ENCODE measurements at places on chromosomes 3 and 15. TPM values are rescaled to one million over a fixed set of nuclear protein-coding genes. Genes with fewer than 3 reads are reported as not detected.

DNA sequence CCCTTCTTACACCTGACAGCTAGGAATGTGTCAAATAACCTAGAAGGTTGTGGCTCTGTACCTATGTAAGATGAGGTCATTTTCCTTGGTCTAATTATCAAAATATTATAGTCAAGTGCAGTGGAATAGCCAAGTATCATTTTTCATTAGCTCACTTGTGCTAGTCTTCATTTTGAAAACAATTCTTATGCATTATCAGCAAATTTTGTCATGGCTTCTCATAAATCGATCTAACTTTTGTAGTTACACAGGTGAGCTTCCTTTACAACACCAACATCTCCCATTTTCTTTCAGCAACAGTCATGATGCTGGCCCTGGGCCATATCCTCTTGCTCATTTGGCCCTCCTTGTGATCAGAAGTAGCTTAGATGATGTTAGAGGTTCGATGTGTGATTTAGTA lies 10.3 kb downstream of the TXNRD3 start:
- no peak for DNase-seq

GRCh38 chr3:24494618-24495325 lies at the start of gene THRB:
Gene THRB, minus strand, starts transcription at chr3:24494850.
- peak; percentile 56 for DNase-seq

DNA sequence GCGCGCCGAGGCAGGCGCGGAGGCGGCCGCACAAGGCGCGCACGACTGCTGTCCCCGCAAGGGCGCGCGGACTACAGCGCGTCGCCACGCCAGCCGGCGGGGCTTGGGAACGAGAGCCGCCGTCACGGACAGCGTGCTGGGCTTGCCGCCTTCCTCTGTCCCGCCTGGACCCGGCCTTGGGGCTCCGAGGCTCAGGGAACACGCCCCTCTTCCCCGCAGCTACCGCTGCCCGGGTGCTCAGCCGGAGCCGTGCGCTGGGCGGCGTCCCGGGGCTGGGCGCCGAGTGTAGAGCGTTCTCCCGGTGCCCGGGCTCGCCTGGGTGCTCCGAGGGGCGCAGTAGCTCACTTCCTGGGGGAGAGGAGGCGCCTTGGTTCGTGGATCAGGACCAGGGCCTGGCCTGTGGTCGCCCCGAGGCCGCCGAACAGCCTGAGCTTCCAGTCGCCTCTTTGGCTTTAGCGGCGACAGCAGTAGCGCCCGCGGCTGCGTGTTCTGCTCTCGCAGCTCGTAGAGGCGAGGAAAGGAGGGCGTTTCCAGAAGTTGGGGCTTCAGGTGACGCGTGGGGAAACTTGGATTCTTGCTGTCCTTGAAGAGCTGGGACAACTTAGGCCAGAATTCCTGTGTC lies 226.7 kb upstream of the C2CD4B start:
- DNase-seq, result no peak

GRCh38 chr15:75095594-75095993 lies 72.2 kb downstream of the PPCDC start:
- no peak for DNase-seq

GRCh38 chr15:75403892-75404291 lies 35.5 kb upstream of the MAN2C1 start:
- DNase-seq, result no peak

DNA sequence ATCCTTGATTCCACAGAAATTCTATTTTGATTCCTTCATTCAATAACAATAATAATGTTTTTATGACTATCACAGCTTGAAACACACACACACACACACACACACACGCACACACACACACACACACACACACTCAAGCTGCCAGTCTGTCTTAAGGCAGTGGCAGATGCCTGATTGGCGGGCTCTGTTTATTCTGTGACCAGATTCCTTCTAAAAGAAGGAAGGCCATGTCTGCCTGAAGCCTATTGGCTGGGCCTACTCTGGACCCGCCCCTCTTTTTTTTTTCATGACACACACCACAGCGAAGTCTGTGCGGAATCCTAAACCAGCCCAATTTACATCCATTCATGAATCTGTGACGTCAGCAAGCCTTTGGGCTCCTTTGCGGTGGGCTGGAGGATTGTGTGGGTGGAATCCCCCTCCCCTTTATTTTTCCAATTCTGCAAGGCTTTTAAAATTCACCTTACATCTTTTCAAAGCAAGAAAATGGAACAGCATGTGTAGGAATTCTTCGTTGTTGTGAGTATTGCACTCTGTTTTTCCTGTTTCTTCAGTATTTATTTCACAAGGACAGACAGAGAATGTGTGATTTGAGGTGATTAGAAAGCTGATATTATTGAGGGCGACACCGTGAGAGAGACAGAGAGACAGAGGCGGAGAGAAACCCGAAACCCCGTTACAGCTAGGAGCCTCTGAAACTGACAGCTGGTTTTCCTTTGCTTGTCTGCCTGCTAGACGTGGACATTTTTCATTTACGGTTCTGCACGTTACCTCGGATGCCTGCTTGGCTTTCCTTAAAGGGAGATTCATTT lies at the start of gene MAP3K13:
MAP3K13 (plus strand) TSS at position 287 of the 812 bp plus-strand sequence. CDS start 65,446 bp downstream, outside the sequence.
- DNase-seq, result peak; percentile 88

- no peak for DNase-seq
Measured at GRCh38 chr3:16993227-16993626, 108.5 kb downstream of the PLCL2 start.

GRCh38 chr3:159749406-159749805 lies 239.2 kb upstream of the IL12A start:
- DNase-seq, result no peak

GRCh38 chr15:101178479-101178878 lies 73.4 kb downstream of the CHSY1 start:
- no peak for DNase-seq

- DNase-seq, result no peak
Measured at GRCh38 chr3:37953707-37954394, 36.7 kb upstream of the VILL start.

DNA sequence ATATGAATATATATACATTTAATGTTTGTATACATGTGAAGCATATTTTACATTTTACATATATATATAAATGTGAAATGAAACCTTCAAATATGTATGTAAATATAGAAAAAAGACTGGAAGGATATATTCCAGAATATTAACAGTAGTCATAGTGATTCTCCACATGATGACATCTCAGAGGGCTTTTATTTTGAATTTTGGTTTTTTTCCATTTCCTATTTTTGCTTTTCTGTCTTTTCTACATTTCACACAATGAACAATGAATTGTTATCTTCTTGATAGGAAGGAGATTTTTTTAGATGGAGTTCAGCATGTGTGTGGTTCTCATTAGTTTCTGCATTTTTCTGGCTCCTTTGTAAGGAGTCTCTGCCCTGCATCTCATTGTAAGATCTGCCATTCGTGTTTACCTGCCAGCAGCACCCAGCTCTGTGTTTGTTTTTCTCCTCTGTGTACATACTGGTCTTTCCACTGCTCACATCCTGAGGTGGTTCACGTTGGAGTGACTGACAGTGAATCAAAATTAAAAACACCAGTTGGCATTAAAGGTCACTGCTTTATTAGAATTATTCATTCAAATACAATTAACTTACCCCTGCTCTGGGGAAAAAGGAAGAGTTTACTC lies 425.3 kb upstream of the MDFIC2 start:
- no peak for DNase-seq

DNA sequence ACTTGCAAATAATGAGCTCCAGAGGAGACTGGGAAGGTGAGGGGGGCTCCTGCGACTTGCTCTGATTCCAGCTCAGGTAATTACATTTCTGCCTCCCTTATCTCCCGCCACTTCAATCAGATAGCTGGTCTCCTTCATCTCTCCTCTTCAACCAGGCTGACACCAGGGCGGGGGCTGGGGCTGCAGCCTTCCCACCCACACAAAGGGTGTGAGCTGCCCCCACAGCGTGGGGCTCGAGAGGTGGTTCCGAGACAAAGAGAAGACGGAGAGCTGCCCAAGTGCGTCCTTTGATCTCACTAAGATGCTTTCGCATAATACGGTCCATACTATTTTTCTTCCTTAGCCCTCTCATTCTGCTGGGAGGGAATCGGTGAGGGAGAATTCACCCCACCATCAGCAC lies 139.7 kb downstream of the NSMCE3 start:
- DNase-seq, result no peak

DNA sequence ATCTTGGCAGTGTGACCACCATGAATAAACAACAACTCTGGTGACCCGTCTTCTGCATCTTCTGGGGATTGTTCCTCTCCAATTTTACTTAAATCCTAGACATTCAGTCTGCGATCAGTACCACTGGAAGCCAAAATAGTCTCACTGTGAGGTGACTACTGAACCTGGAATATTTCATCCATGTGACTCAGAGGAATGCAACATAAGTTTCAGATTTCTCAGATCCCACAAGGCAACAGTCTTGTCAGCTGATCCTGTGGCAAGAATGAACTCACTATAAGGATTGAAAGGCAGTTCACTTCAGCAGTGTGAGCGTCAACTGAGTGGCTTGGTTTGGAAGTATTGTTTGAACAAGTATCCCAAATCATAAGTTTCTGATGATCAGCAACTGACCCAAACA lies 13.2 kb downstream of the NSUN3 start:
- no peak for DNase-seq

DNA sequence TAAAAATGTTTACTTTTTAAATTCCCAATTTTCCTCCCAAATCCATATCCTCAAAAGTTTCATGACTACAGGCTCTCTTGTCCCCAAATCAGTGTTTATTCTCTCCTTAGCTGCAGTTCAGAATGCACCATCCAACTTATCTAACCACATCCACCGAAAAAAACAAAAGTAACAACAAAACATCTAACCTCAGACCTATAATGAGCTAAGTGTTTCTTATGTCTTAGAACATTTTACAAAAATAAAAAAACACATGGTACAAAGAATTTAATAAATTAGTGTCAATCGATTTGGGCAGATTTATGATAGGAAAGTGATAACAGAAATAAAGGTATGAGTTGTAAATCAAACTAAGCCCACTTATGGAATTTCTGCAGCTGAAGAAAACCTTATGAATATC lies 13.6 kb downstream of the SATB1 start:
- no peak for DNase-seq

GRCh38 chr3:182755712-182756111 lies 37.6 kb upstream of the ATP11B start:
- DNase-seq, result no peak

GRCh38 chr15:36914960-36915808 lies 185.2 kb downstream of the MEIS2 start:
- DNase-seq, result peak; percentile 34

DNA sequence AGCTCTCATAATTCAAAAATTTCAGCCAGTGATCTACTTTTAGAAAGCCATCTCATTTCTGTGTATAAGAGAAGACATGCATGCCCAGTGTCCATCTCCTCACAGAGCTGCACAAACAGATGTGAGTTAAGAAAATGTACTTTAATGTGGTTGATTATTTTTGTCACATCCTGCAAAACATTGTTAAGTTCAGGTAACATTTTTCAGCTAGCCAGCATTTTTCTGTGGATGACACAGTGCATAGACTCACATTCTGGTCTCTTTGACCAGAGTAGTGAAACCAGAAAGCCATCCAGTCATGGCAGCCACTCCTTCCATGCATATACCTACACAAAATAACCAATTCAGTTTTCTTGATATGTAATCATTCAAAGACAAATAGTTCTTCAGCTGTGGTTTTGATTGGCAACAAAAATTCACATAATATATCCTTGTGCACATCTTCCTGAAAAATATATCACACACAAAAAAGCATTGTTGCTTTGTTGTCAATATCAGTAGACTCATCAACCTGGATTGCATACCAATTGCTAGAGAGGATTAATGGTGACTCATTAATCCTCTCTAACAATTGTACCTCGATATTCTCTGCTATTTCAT lies 2.1 kb upstream of the PLSCR1 start:
- no peak for DNase-seq

- DNase-seq, result no peak
Measured at GRCh38 chr15:100201376-100202280, 140.1 kb downstream of the ADAMTS17 start.

The FRMD5 gene
- 0.39 TPM for polyA plus RNA-seq

The ZBTB38 gene
- polyA plus RNA-seq, result 19.5 TPM

The TMC3 gene
- polyA plus RNA-seq, result not detected

The GRM7 gene
- polyA plus RNA-seq, result 0.10 TPM

The CACNA2D2 gene
- polyA plus RNA-seq, result 3.6 TPM

The CHRM5 gene
- polyA plus RNA-seq, result not detected

The FGD5 gene
- polyA plus RNA-seq, result 26.6 TPM

The ZNF148 gene
- 19.7 TPM for polyA plus RNA-seq

The BFSP2 gene
- polyA plus RNA-seq, result not detected

The OR5K2 gene
- polyA plus RNA-seq, result not detected

The SLC27A2 gene
- 0.27 TPM for polyA plus RNA-seq

The SLC24A5 gene
- polyA plus RNA-seq, result not detected

The MGLL gene
- 20.8 TPM for polyA plus RNA-seq

Data from muscle of back (tissue), 13 donors.